ENCODE measurements at places on chromosomes 3 and 15. TPM values are rescaled to one million over a fixed set of nuclear protein-coding genes. Genes with fewer than 3 reads are reported as not detected.
A peak's percentile ranks its signal among the peaks of the same experiment; 100 is the strongest.

DNA sequence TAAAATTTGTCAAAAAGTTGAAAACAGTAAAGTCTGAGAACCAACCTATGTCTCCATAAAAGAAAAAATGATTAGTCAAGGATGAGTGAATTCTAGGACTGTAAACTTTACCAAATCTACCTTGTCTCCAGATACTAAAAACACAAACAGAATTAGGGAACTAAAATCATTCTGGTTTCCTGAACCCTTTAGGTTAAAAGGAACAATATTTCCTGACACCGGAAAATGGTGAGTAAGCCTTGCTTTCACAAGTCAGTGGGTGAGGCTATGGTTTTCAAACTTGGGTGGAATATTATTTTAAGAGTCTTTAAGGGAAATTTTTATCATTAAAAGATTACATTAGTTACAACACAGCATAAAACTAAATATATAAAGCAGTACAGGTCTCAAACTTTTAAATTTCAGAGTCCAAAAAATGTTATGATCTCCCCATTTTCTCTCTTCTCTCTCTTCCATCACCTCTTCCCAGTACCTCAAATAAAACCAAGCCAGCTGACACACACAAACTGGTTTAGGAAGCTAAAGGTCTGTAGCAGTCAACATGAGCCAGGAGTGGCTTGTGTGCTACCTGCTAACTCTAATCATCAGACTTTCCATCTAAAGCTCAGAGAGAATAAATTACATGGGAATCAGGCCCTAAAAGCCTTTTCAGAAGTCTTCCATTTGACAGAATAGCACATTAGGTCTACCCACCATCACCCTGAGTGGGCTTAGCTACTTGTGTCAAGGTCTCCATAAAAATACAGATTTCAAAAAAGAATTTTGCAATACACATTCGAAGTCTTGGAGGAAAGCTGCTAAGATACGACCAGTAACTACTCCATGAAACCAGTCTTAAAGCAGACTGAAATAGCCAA lies 2.2 kb downstream of the SLC12A6 start:
- peak; percentile 76 for DNase-seq

DNA sequence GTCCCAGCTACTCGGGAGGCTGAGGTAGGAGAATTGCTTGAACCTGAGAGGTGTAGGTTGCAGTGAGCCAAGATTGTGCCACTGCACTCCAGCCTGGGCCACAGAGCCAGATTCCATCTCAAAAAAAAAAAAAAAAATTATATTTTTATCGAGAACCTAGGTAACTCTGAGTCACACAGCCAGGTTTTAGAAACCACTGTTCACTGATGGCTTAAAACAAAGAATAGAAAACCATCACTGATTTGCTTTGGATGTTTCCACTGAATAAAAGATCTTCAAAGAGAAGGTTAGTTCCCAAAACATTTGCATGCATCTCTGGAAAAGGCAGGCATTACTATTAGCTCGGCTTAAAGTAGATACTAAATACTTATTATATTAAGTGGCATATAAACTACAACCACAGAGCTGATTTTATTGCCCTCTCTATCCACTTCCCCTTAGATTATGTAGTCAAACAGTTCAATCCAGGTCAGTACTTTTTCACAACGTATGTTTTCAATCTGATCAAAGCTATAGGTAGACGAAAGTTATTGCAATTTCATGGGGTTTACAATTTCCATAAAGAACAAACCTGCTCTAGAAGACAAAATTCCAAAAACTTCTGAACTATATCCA lies 1.4 kb downstream of the B4GALT4 start:
- DNase-seq = peak; percentile 11

- peak; percentile 67 for DNase-seq
Observed at GRCh38 chr3:156615592-156616173, 58.7 kb upstream of the TIPARP start.

GRCh38 chr3:193903966-193904365 lies 232.0 kb upstream of the HES1 start:
- DNase-seq = no peak

DNA sequence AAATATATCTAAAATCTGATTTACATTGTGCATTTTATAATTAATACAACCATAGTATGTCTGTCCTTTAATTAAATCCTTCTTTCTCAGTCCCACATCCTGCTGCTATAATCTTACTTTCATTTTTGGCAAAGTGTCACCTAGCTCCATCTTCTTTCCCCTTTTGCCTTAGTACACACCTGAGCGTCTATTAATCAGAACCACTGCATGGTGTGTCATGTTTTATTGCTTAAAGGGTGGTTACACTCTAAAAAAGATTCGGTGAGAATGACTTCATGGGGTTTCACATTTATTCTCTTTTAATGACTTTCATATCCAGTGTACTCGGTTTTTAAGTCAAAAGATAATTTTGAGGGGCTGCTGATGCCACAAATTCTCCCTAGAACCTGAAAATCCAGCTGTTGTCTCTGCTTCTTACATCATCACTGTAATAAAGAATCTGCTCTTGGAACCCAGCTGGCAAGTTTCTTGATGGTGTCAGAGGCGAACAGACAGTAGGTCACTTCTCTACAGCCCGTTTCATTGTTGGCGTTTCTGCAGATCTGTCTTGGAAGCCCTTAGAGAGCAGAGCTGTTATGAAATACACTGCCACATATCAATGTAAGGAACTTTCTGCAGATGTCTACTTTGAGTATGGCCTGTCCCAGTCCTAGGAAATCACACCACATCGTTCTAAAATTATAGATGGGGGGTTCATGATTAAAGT lies 99.7 kb downstream of the TIGIT start:
- DNase-seq = no peak

GRCh38 chr15:68499620-68500312 lies 67.8 kb upstream of the ITGA11 start:
- DNase-seq = no peak

- DNase-seq = no peak
Observed at GRCh38 chr3:153242896-153243295, 80.9 kb downstream of the RAP2B start.

DNA sequence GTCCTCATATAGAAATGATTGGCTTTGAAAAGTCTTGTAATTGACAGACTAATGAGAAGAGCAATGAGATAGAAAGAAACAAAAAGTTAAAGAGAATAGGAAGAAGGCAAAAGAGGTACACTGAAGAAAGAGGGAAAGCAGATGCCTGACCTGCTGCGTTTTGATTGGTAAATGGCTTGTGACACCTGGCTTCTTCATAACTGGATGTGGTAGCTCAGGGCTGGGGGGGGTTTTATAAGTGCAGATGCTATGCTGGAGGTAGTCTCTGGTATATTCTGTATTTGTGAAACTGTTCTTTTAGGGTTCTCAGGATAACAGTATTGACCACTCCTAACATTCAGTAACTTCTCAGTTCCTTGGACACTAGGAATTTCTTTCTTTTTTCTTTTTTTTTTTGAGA lies 1.4 kb downstream of the STARD9 start:
- no peak for DNase-seq

GRCh38 chr3:56890448-56891091 lies 88.8 kb upstream of the ARHGEF3 start:
- no peak for DNase-seq

- peak; percentile 67 for DNase-seq
Observed at GRCh38 chr3:119630128-119630879, 30.1 kb downstream of the POPDC2 start.

GRCh38 chr15:68806220-68807060 lies 14.3 kb downstream of the ANP32A start:
- DNase-seq = no peak

BMF gene
- total RNA-seq = 13.9 TPM

DUOXA2 gene
- total RNA-seq = not detected
